ENCODE measurements at places on chromosomes 7 and 10.
A peak's percentile ranks its signal among the peaks of the same experiment; 100 is the strongest.

GRCh38 chr10:62231371-62231770, 37.3 kb downstream of the RTKN2 start:
- DNase-seq: peak; percentile 93

DNA sequence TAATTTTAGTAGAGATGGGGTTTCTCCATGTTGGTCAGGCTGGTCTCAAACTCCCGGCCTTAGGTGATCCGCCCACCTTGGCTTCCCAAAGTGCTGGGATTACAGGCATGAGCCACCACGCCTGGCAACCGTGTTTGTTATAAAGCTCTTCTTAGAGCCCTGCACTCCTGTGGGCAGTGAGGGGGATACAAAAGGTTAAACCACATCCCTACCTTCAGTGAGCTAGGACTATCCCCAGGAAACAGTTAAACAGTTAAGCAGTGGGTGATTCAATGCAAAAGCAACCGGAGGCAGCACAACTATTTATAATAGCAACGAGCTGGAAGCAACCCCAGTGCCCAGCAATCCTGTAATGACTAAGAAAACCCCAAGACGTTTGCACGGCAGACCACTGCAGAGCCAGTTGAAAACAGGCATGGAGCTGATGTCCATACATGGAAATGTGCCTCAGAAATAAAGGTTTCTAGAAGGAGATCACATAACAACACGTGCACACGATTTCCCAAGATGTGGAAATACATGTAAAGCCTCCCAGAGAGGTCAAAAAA, 107.2 kb upstream of the LYZL2 start:
- peak; percentile 99 for DNase-seq

DNA sequence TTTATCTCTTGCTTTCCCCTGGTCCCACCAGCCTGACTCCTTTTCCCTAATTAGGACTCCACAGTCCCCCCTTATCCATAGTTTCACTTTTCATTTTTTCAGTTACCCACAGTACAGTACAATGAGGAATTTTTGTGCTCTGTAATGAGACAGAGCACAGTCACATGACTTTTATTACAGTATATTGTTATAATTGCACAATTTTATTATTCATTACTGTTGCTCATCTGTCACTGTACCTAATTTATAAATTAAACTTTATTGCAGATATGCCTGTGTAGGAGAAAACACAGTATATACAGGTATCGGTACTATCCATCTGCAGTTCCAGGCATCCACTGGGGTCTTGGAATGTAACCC, 125.4 kb downstream of the KCNMA1 start:
- DNase-seq: no peak

DNA sequence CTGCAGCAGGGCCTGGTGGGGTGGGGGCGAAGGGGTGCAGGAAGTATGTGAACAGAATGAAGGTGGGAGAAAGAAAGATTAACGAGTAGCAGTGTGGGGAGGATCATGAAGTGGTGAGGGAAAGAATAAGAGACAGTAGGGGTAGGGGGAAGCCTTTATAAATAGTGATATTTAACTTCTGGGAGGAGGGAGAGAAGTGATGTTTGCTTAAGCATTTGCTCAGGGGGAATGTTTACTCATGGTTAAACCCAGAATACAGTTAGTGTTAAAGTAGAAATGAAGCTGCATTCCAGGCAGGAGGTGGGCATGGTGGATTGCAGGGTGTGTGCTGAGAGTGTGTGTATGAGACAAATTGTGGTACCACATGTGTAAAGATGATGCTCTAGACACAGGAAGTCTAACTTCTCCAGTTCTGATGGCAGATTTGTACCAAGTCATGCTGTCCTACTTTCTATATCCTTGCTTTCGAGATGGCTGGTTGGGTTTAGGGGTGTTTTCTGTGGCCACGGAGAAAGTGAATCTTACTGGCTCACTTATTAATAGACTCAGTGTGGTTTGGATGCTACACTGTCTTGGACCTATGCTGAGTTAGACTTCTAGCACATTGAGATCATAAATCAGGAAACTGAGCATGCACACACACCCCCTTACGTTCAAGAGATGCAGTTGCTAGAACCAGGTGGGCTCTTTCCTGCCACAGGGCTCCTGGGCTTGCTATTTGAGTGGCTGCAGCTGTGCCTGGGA, 10.6 kb upstream of the DNMBP start:
- DNase-seq: no peak

DNA sequence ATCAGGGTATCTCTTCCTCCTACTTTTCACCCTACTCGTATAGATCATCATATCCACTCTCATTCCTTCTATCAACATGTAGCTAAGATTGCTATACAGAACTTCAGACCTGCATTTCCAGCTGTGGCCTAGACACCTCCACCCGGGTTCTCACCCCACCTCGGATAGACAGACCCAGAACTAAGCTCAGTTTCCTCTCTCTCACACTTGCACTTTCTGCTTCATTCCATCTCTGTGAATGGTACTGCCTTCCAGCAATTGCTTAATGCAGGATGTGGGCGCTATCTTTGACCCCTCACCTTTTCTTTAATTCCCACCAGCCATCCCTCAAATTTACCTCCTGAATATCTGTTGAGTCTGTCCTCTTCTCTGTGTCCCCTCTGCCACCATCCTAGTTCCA, 35.7 kb downstream of the AGK start:
- no peak for DNase-seq

DNA sequence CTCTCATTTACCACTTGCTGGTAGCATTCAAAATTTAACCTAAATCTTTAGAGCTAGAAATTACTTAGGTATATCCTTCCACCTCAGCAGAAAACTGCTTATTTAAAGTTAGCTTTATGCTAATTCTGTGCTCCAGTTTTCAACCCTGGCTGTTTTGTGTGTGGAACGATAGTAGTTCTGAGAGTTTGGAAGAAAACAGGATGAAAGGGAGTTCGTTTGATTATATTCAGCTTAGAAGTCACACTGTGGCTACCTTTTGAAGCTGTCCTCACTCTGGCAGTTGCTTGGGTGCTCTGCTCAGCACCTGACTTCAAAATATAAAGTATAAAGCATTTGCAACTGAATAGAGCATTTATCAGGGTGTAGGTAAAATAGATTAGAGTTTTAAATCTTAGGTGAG, 2.6 kb upstream of the ASCC1 start:
- DNase-seq: no peak

- no peak for DNase-seq
Measured at GRCh38 chr7:102449136-102449535, 15.5 kb downstream of the ALKBH4 start.

Data from cardiac fibroblast (primary cell).